ENCODE measurements at places on chromosomes 1 and 21.
A peak's percentile ranks its signal among the peaks of the same experiment; 100 is the strongest.

DNA sequence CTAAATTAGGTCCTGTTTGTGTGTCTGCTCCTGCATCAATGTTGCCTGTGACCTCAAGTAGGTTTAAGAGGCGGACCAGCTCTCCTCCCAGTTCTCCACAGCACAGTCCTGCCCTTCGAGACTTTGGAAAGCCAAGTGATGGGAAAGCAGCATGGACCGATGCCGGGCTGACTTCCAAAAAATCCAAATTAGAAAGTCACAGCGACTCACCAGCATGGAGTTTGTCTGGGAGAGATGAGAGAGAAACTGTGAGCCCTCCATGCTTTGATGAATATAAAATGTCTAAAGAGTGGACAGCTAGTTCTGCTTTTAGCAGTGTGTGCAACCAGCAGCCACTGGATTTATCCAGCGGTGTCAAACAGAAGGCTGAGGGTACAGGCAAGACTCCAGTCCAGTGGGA, 79.9 kb downstream of the PRDM2 start:
- DNase-seq = no peak

DNA sequence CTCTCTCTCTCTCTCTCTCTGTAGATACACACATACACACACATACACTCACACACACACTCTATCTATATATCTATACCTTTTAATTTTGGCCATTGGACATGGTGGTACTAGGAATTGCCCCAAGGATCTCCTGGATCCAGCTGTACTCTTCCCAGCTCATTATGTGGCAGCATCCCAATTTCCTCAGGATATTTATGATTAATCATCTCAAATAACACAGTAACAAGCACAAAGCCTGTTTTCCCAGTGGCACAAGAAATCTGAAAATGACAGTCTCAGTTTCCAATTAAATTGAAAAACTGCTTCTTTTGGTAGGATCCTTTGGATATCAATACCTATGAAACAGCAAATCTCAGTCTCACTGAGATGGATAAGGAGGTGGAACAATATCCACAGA, 27.6 kb downstream of the S100A10 start:
- DNase-seq = no peak

- DNase-seq = no peak
These were observed 1.4 kb upstream of the MDM4 start for GRCh38 chr1:204514828-204515227.

DNA sequence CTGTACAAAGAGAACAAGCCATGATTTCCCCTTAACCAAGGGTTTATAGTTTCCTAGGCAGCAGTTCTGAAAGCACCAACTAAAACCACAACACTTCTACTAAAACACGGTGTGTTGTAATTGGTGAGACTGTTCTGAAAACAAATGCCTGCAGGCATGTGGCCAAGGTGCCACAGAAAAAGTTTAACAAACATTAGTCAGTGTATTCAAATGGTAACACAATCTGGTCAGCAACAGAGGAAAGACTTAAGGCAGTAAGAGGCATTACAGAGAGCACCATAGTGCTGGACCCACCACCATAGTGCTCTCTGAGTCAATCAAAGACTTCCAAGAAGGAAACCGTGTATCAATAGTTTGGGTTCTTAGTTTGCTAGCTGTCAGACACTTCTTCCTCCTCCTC, 16.7 kb downstream of the SNIP1 start:
- DNase-seq = no peak

- DNase-seq = no peak
These were observed 19.6 kb upstream of the FAM89A start for GRCh38 chr1:231059566-231060193.

DNA sequence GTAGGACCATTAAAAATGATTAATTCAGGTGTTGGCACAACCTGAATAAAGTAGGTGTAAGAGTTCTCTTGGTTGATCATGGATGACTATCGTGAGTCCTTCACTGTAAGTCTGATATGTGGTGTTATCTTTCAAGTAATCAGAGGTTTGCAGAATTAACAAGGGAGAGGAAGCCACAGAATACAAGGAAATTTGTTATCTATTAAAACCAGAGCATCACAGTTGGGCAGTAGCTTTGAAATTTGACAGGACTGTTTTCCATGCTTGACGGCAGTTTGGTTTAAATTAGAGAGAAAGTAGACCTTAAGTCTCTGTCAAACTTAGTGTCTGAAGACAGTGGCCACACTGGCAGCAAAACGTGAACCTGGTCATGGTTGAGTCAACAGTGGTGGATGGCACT, 139.5 kb upstream of the KCNK2 start:
- DNase-seq = no peak

GRCh38 chr1:5576011-5576672, 416.1 kb downstream of the NPHP4 start:
- no peak for DNase-seq

- no peak for DNase-seq
These were observed 33.4 kb upstream of the WNT4 start for GRCh38 chr1:22176258-22176657.

- no peak for DNase-seq
These were observed 5.8 kb downstream of the ZNF687 start for GRCh38 chr1:151287767-151288500.

GRCh38 chr1:156160743-156161171, 7.4 kb downstream of the SEMA4A start:
- peak; percentile 74 for DNase-seq

- no peak for DNase-seq
These were observed 138.9 kb upstream of the SOD1 start for GRCh38 chr21:31520561-31521098.

GRCh38 chr1:36034692-36035091, 49.2 kb upstream of the TEKT2 start:
- no peak for DNase-seq

DNA sequence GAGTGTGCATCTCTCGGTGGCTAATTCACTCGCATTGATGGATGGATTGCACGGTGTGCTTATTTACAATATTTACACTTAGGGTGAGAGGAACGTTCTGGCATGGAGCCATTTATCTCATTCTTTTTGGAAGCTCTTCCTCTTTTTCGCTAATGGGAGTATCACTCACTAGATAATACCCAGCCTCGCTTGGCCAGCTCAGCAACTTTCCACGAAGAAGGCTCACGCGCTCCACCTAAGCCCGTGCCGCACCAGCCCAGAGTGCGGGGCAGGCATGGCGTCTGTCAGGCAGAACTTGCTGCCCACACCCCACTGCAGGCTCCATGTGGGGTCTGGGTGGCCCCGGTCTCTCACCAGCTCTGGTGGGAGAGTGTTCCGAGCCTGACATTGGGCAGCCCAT, 484.9 kb downstream of the NPHP4 start:
- DNase-seq = no peak

DNA sequence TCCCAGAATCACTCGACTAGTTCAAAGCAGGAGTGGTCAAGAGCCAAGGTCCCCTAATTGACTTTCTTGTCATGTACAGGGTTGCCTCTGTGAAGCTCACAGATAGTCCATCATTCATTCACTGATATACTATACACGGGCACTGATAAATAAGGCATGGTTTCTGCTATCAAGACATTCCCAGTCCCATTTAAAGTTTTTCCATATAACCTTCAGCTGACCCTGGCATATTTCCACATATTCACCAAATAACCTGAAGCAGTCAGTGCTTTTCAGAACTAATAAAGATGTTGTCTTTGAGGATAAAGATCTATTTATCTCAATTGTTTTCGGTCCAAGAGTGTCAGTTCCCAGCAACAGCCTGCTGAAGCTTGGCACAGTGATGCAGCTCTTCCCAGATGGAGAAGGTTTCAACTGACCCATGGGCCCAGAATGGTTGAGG, 173.4 kb downstream of the ZZZ3 start:
- no peak for DNase-seq

DNA sequence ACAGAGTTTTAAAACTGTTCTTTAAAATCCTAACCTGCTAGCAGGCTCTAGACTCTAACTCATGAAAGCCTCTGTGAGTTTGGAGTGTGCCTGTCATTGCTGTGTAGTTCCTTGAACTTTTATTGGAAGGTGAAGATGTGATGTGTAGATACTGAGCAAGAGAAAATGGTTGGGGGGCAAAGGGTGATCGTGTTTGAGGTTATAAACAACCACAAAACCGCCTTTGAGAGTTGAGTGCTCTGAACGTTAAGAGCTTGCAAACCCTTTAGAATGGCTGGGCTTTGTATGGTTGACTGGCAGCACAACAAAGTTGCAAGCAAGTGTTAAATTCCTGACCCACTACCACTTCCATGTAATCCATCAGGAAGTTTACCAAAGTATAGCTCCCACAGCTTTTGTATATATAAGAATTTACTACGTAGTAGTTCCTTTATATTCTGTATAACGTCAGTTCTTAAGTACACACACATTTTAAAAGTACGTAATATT, 19.6 kb downstream of the BACE2 start:
- DNase-seq = no peak

GRCh38 chr1:201648066-201648906, 109.4 kb downstream of the NAV1 start:
- no peak for DNase-seq

DNA sequence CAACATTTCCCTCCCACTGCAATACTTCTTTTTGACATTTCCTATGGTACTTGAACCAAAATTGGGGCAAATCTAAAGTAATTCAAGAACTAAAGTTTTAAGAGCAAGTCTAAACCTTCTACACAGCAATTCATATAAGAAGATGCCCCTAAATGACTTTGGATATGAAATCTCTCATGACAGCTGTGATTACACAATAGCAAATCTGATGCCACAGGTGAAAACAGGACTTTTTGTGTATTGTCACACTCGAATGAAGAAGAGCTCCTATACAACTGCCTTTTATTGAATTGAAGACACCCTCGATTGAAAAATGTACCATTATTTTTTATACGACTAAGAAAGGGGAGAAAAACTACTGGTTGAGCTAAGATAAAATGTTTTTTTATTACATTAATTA, 59.6 kb upstream of the DYNLT5 start:
- no peak for DNase-seq

DNA sequence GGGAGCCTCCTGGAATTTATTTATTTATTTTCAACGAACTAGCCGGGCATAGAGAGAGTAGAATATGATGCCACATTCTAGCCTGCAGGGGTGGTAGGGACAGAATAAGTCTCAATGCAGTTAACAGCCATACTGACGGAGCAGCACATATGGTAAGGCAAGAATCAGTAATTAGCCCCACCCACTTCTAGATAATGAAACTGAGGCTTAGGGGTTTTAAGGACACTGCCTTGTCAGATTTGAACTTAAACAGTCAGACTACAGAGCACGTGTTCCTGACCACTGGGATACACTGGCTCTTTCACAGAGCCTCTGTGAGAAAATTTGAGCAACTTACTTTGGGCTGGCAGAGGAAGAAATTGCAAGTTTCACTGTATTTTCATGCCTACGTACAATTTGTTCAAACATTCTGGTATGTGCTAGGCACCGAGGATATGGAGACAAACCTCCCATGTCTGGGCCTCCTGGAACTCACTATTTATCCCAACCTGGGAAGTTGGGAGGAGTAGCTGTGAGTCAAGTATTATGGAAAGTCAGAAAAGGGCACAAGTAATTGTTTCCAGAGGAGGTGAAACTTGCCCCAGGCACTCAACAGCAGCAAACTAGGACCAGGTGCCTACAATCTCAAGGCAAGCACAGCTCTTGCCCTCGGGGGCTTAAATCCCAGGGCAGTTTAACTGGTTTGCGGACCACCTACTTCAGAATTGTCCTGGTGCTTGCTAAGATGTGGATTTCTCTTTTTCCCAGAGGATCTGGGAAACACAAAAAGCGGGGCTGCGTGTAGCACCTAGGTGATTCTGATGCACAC, 1.6 kb upstream of the CLIC4 start:
- DNase-seq = no peak
